Transverse colon (tissue), 4 donors: ENCODE measurements at places on chromosomes 2 and 18. TPM values are rescaled to one million over a fixed set of nuclear protein-coding genes. Genes with fewer than 3 reads are reported as not detected.

The SCYGR4 gene
- total RNA-seq = not detected

The PROM2 gene
- total RNA-seq = 27.8 TPM

The PPP1R1C gene
- total RNA-seq = not detected

The TLX2 gene
- total RNA-seq = not detected

The CPSF3 gene
- total RNA-seq = 25.4 TPM

The COL4A4 gene
- total RNA-seq = 1.7 TPM

The CROCC2 gene
- not detected for total RNA-seq

The CNDP1 gene
- total RNA-seq = not detected

The FHOD3 gene
- 22.7 TPM for total RNA-seq

The IL1RL1 gene
- 18.4 TPM for total RNA-seq

The CTAGE1 gene
- total RNA-seq = not detected

The TOGARAM2 gene
- not detected for total RNA-seq

The LTBP1 gene
- 15.8 TPM for total RNA-seq

The USP40 gene
- total RNA-seq = 43.7 TPM

The TANC1 gene
- total RNA-seq = 34.5 TPM

The CHRND gene
- total RNA-seq = not detected

The LRRTM4 gene
- total RNA-seq = not detected

The ANKRD30B gene
- 0.79 TPM for total RNA-seq

The DUSP2 gene
- 1.6 TPM for total RNA-seq

The RNF125 gene
- 9.2 TPM for total RNA-seq

The IL18RAP gene
- total RNA-seq = not detected
